ENCODE measurements at places on chromosomes 1 and 21. TPM values are rescaled to one million over a fixed set of nuclear protein-coding genes. Genes with fewer than 3 reads are reported as not detected.

GRCh38 chr1:31984419-31985347, 29.0 kb upstream of the KHDRBS1 start:
- DNase-seq, result no peak

GRCh38 chr1:2460996-2461751, 14.9 kb upstream of the PLCH2 start:
- DNase-seq, result no peak

GRCh38 chr1:202250982-202251381, 57.4 kb downstream of the LGR6 start:
- DNase-seq, result no peak

ACTRT2 gene
- not detected for total RNA-seq

DNA sequence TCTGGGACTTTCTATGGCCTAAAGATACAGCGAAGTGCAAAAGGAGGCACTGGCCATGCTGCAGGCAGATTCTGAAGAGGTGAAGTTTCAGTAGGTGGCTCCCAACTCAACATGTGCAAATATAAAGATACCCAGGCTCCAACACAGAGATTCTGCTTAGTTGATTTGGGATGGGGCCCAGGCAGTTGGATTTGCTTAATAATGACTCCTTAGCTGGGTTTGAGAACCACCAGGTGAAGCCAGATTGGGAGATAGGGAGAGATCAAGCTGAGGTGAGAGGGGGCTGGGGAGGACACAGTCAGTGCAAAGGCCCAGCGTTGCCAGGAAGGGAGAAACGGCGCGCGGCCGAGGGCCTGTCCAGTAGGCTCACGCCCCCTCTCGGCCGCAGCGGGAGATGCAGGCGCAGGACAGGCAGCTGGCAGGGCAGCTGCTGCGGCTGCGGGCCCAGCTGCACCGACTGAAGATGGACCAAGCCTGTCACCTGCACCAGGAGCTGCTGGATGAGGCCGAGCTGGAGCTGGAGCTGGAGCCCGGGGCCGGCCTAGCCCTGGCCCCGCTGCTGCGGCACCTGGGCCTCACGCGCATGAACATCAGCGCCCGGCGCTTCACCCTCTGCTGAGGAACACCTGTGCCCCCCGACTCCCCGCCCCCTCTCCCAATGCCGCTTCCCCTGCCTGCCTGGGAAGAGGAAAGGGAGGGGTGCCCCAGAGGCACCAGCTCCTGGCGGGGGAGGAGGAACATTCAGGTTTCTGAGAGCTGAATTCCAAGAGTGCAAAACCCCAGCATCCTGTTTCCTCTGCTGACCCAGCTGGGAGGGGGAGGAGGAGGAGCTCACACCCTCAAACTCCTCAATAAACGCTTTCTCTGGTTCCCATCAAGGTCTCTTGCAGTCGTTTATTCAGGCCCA, 1.2 kb downstream of the FAM167B start:
- peak; percentile 89 for DNase-seq

DNA sequence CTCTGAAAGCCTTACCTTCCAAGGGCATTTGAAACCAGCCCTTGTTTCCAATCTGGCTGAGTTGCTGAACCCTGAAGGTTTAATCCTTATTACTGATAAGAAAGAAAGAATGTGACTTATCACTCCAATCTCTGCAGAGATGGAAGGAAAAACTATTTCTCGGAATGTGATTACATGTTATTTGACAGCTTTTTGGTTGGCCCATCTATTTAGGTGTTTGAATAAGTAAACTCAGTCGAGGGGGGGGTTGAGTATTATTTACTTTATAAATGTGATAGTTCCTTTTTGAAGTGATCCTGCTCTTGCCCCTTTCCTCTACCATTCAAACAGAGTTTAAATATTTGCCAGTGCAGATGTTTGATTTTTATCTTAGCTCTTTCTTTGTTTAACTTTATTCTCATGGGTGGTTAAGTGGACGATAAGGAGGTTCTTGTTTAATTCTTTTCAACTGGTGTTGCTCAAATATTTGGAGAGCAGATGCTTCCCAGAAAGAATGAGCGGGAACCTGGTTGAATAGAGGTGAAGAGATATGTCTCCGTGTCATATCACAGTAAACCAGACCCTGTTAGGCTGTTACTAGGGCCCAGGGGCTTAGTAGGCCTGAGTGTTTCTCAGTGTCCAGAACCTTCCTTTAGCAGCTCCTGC, 126.1 kb downstream of the CACHD1 start:
- no peak for DNase-seq

- peak; percentile 82 for DNase-seq
These were observed 773 bp downstream of the CNST start for GRCh38 chr1:246566813-246567645.
